ENCODE measurements at places on chromosomes 5 and 9. TPM values are rescaled to one million over a fixed set of nuclear protein-coding genes. Genes with fewer than 3 reads are reported as not detected.

GRCh38 chr5:150400316-150401075, 12.2 kb downstream of the CD74 start:
- peaks cover 19% of the 10 kb centered on the region for H3K36me3 ChIP-seq
- H3K27ac ChIP-seq = no peak overlapping the region
- DNase-seq = no peak
- no peak overlapping the region for H3K4me3 ChIP-seq
- H3K4me1 ChIP-seq = peaks cover 3% of the 10 kb centered on the region

- H3K36me3 ChIP-seq = peaks cover 69% of the 10 kb centered on the region
- no peak for DNase-seq
- H3K27ac ChIP-seq = no peak overlapping the region
- no peaks in the 10 kb centered on the region for H3K27me3 ChIP-seq
- H3K4me3 ChIP-seq = no peak overlapping the region
- H3K4me1 ChIP-seq = no peaks in the 10 kb centered on the region
Observed at GRCh38 chr5:157359356-157360055, 93.6 kb downstream of the CYFIP2 start.

GRCh38 chr5:135015942-135016341, 18.1 kb downstream of the PITX1 start:
- H3K4me1 ChIP-seq = no peaks in the 10 kb centered on the region
- DNase-seq = no peak
- H3K36me3 ChIP-seq = no peaks in the 10 kb centered on the region
- H3K27me3 ChIP-seq = no peaks in the 10 kb centered on the region

- H3K27ac ChIP-seq = no peak overlapping the region
- no peaks in the 10 kb centered on the region for H3K27me3 ChIP-seq
- no peak for DNase-seq
- peaks cover 14% of the 10 kb centered on the region for H3K4me1 ChIP-seq
Observed at GRCh38 chr9:137279741-137280473, 2.4 kb downstream of the TOR4A start.

- no peaks in the 10 kb centered on the region for H3K4me1 ChIP-seq
- no peak overlapping the region for H3K4me3 ChIP-seq
- no peak for DNase-seq
- H3K27ac ChIP-seq = no peak overlapping the region
Observed at GRCh38 chr5:311963-312362, 9.6 kb upstream of the AHRR start.

GRCh38 chr5:38591523-38591849, 35.0 kb upstream of the LIFR start:
- H3K36me3 ChIP-seq = no peaks in the 10 kb centered on the region
- H3K27me3 ChIP-seq = no peaks in the 10 kb centered on the region
- H3K4me1 ChIP-seq = no peaks in the 10 kb centered on the region
- no peak overlapping the region for H3K27ac ChIP-seq
- DNase-seq = no peak

DNA sequence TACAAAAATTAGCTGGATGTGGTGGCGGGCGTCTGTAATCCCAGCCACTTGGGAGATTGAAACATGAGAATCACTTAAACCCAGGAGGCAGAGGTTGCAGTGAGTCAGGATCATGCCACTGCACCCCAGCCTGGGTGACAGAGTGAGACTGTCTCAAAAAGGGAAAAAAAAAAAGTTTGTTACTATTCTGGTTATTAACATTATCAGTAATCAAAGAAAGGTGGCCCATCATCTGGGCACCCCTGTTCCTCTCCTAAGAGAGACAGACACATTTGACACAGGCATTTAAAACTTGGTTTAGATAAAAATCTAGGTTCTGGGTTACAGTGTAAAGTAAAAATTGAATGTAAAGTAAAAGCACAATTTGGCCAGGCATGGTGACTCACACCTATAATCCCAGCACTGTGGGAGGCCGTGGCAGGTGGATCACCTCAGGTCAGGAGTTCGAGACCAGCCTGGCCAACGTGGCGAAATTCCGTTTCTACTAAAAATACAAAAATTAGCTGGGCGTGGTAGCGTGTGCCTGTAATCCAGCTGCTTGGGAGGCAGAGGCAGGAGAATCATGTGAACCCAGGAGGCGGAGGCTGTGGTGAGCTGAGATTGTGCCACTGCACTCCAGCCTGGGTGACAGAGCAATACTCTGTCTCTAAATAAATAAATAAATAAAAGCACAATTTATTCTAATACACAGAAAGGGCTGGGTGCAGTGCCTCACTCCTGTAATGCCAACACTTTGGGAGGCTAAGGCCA, 16.7 kb upstream of the PHYHD1 start:
- peak overlapping the region; percentile 89 for H3K27ac ChIP-seq
- no peaks in the 10 kb centered on the region for H3K27me3 ChIP-seq
- no peak for DNase-seq
- peaks cover 53% of the 10 kb centered on the region for H3K4me1 ChIP-seq

- no peak overlapping the region for H3K4me3 ChIP-seq
- H3K4me1 ChIP-seq = no peaks in the 10 kb centered on the region
- H3K27me3 ChIP-seq = no peaks in the 10 kb centered on the region
- H3K27ac ChIP-seq = no peak overlapping the region
- H3K36me3 ChIP-seq = no peaks in the 10 kb centered on the region
Observed at GRCh38 chr9:123119566-123119965, 86.1 kb downstream of the GPR21 start.

GRCh38 chr5:28448791-28449190, 1410.4 kb upstream of the CDH9 start:
- H3K27me3 ChIP-seq = no peaks in the 10 kb centered on the region
- DNase-seq = no peak
- H3K27ac ChIP-seq = no peak overlapping the region
- H3K4me1 ChIP-seq = no peaks in the 10 kb centered on the region

DNA sequence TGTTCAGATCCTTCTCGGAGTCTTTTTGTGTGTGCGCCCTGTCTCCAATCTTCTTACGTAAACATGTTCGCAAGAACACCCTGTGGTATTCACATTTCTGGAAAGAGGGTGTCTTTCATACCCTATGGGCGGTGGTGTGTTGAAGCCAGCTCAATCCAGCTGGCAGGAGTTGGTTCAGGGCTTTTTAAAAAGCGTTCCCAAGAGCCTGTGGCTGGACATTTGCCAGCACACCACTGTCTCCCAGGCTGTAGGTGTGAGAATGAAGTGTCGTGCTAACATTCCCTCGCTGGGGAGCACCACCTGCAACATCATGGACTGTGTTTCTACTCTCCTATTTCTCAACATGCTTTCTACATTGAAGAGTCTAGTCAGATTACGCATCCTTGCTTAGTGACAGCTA, 51.7 kb downstream of the S1PR3 start:
- H3K27ac ChIP-seq = no peak overlapping the region
- H3K27me3 ChIP-seq = no peaks in the 10 kb centered on the region
- H3K36me3 ChIP-seq = no peaks in the 10 kb centered on the region
- H3K4me3 ChIP-seq = no peak overlapping the region
- no peak for DNase-seq

Gene ADAMTS12
- total RNA-seq = not detected

Gene PCDHB10
- total RNA-seq = not detected
